HAP-1 (cell line): ENCODE measurements at places on chromosomes 3 and 15.

GRCh38 chr3:66785191-66785909 is 212.8 kb upstream of the KBTBD8 start:
- no peak for DNase-seq

- DNase-seq: peak; percentile 45
Measured at GRCh38 chr3:159829539-159830227, 159.0 kb upstream of the IL12A start.

DNA sequence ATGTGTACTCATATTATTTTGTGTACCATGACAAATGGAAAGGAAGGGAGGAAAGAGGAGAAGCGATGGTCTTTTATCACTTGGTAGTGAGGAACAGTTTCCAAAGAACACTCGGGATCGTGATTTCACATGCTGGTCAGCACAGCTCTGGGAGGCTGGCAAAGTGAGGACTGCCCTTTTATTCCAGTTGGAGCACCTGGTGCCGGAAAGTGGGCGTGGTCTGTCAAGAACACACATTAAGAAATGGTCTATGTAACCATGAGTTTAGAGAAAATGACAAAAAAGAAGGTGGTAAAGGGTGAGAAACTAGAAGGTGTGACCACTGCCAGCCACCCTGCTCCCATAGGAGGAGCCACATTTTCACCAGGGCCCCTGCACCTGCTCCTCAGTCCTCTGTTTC is 7.0 kb upstream of the TSEN2 start:
- no peak for DNase-seq

DNA sequence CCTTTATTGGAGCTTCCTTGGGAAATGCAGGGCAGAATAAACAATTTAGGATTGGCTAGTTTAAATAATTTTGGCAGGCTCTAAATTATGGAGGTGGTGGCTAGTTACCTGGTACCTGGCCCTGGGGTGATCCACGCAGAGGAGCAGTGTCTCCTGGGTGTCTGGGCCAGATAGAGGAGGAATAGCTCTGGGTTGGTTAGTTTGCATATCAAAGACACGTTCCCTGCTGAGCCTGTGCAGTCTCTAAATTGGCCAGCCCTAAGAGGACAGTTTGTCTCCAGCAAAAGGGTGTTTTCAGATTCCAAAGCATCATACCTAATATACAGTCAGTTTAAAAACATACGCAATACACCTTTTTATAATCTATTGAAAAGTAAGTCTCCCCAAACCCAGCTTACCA is 333.3 kb upstream of the TPM1 start:
- peak; percentile 42 for DNase-seq

DNA sequence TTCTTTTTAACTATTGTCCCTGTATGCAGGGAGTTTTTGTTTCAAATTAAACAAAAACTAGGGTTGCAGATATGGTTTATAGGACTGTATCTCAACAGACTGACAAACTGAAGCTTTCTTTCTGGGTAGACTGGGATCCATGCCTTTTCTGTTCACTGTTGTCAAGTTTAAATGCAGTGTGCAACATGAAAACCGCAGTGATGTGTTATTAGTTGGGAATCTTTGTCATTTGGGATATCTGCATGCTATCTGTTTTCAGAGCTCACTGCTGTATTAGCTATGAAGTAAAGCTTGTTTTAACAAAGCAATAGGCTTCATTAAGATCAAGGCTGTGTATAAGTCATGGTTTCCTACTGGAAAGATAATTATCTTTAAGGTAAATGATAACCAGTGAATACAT is 21.4 kb upstream of the MCF2L2 start:
- no peak for DNase-seq

GRCh38 chr15:60162968-60163355 is 158.9 kb downstream of the FOXB1 start:
- DNase-seq: no peak

DNA sequence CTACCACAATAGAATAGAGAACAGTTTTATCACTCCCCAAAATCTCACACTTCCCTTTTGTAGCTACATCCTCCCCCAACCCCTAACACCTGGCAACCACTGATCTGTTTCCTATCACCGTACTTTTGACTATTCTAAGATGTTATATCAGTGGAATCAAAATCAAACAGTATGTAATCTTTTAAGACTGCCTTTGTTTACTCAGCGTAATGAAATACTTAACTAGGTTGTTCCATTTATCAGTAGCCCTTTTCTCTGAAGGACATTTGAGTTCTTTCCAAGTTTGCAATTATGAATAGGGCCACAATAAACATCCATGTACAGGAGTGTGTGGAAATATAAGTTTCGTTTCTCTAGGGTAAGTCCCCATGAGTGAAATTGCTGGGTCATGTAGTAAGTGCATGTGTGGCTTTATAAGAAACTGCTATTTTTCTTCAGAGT is 372.3 kb downstream of the SV2B start:
- no peak for DNase-seq

DNA sequence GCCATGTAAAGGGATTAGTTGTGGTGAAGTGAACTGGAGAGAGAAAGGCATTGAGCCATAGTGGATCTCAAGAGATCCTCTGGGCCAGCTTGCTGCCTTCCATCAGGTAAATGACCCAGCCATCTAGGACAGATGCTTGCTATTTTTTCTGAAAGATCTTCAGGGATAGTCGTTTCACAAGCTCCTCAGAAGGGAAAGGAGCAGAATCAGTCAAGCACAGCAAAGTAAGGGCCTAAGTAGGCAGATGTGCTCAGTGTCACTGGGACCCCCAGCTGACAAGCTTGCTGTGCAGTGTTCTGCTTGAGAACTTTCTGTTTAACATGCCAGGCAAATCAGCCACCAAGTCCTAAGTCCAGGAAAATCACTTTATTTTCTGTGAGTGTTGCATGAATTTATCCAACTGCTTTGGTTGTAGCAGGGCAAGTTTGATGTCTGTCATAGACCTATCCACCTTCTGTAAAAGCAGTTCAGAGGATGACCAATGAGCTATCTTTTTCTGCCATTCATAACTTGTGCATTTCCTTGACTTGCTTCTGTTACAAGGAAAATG is 319.8 kb downstream of the IL5RA start:
- DNase-seq: no peak

GRCh38 chr3:31352331-31352730 is 180.4 kb upstream of the STT3B start:
- no peak for DNase-seq
